Stimulated activated CD8-positive, alpha-beta memory T cell treated with anti-CD3 and anti-CD28 coated beads, Interleukin-2, amount 100 ng/mL, for 1 hour (primary cell): ENCODE measurements at places on chromosomes 11 and 22.
A peak's percentile ranks its signal among the peaks of the same experiment; 100 is the strongest.

GRCh38 chr11:1390569-1391164 is 933 bp downstream of the BRSK2 start:
- no peak for DNase-seq

DNA sequence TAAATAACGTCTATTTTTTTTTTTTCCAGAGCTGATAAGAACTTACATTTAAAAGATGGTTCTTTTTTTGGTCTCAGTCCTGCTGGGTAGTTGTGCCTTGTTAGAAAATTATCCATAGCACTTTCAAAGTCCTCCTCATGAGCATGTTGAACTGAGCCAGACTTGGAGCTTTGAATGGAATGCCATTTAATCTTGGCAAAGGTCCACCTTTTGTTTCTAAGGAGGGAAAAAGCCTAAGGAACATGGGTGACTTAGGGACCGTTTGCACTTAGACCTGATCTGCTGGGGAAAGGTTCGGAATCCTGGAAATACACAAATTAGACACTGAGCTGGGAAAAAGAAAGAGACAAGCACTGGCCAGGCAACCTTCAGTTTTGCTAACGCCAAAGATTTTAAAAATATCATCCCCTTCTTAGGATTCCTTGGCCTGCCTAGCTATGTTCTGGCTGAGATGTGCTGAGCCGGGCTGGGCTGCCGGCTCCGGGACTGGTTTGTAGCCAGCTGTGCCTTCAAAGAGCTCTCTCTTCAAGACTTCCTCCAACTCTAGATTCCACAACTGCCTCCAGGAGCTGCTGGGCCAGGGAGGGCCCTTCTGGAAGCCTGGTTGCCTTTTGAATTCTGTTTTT is 67.4 kb downstream of the ENDOD1 start:
- no peak for DNase-seq

- DNase-seq: no peak
These were observed 31.5 kb downstream of the NRXN2 start for GRCh38 chr11:64691543-64691942.

- DNase-seq: no peak
These were observed 80.4 kb downstream of the HSD17B12 start for GRCh38 chr11:43760902-43761301.

DNA sequence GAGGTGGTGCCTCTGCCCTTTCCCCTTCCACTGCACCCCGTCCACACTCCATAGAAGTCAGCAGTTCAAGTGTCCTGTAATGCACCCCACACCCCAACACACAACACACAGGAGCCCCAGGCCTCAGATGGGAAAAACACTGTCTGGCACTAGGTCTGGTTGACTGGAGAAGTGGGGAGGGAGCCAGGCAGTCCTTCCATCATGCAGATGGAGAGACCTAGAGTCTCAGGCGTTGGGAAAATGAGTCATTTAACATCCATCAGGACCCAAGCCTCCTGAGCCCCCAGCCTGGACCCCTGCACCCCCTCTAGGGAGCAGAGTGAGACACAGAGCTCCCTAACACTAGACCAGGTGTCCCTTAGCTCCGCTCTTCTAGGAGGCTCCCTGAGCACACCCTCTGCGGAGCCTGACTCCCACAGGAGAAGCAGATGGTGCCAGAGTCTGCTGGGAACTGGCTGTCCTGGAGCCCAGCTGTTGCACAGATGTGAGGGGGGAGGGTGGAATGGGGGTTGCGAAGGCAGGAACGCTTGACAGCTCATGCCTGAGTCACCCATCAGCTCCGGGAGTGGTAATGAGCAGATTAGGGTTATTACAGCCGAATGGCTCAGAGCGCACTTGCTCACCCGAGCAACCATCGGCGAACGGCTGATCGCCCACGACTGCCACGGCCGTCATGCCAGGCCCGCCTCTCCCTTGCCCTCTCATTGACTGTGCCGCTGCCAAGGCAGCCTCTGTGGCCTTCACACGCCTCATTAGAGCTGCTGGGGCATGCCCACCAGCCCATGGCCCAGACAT is 22.1 kb upstream of the SYT7 start:
- no peak for DNase-seq

DNA sequence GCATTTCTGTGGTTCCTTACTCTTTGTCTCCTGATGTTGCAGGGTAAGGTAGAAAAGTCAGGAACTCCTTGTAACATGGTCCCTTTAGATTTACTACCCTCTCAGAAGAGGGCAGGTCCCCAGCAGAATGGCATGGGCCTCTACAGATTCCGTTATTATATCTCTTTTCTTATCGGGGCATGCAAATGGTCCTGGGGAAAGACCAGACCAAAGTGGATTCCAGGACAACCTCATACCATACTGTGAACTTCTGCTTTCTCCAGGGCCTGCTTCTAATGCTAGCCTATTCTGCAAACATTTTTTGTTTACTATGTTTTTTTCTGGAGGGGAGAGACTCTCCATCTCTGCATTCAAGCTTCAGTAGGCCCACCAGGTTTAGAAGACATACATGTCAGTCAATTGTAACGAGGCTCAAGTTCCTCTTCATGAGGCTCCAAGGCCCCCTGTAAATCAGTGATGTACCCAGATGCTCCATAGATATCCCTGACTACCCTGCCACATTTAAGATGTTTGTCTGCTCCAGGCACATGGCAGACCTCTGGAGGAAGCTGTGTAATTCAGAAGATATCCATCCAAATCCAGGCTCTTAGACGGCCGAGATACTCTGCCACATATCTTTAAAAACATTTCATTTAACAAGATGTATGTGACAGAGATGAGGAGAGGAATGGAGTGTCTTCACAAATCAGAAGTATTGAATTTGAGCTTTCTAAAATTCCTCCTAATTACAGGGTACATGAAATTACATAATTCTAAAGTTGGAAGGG is 8.5 kb upstream of the ME3 start:
- DNase-seq: no peak

GRCh38 chr11:43567396-43567975 is 113.1 kb upstream of the HSD17B12 start:
- DNase-seq: no peak

- no peak for DNase-seq
These were observed 1339.2 kb upstream of the TENM4 start for GRCh38 chr11:80779905-80780605.

DNA sequence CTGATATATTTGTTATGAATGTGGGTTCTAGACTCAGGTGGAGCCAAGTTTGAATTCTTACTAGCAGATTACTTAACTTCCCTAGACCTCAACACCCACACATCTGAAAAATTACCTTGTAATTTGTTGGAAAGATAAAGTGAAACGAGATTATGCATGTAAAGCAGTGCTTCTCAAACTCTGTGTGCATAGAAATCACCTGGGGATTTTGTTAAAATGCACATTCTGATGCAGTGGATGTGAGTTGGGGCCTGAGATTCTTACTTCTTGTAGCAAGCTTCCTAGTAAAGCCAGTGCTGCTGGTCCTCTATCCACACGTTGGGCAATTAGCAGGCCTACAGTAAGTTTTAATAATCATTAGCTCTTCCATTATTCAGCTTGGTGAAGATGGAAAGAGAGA is 15.1 kb upstream of the CEP295 start:
- DNase-seq: no peak

DNA sequence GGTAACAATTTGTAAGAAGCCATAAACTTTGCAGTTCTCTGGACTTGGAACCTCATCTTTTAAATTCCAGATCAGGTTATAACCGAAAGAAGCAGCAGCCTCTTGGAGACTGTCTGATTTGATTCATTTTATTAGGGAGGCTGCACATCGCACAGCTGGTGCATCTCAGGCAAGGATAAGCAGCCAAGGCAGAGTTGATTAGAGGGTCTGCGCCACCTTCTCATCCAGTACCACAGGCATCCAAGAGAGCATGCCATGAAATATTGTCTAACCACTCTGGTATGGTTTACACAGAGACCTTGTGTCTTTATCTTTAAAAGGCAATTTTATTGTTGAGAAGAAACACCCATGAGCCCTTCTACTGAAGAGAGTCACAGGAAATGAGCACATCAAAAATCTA is 16.2 kb upstream of the CWF19L2 start:
- no peak for DNase-seq

GRCh38 chr11:118410055-118410745 is 8.8 kb downstream of the ATP5MG start:
- no peak for DNase-seq

- peak; percentile 24 for DNase-seq
These were observed 4.6 kb downstream of the SAA2 start for GRCh38 chr11:18243783-18244362.

- DNase-seq: no peak
These were observed 8.4 kb downstream of the LZTR1 start for GRCh38 chr22:20990184-20991180.

DNA sequence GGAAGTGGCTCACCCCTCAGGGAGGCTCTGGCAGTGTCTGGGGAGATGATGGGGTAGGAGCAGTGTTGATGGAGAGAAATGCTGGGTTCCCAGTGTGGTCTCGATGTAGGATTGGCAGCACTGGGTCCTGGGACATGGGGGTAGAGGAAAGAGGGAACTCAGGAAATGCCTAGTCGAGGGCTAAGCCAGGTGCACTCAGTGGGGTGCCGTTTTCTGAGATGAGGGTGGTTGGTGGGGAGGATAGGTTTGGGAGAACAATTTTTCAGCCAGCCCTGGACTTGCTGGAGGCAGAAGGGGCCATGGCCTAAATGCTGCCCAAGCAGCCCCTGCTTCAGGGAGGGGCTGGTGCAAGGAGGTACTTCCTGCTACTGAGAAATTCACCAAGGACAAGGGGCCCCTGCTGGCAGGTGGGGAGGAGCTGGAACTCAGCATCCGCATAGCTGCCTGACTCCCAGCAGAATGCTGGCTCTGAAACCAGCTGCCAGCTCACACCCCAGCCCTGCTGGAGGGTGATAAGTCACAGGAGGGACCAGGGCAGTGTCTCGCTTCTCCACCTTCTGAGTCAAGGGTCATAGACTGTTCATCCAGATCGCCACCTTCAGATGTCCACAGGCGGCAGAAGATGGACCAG is 6.0 kb downstream of the CCDC157 start:
- no peak for DNase-seq

DNA sequence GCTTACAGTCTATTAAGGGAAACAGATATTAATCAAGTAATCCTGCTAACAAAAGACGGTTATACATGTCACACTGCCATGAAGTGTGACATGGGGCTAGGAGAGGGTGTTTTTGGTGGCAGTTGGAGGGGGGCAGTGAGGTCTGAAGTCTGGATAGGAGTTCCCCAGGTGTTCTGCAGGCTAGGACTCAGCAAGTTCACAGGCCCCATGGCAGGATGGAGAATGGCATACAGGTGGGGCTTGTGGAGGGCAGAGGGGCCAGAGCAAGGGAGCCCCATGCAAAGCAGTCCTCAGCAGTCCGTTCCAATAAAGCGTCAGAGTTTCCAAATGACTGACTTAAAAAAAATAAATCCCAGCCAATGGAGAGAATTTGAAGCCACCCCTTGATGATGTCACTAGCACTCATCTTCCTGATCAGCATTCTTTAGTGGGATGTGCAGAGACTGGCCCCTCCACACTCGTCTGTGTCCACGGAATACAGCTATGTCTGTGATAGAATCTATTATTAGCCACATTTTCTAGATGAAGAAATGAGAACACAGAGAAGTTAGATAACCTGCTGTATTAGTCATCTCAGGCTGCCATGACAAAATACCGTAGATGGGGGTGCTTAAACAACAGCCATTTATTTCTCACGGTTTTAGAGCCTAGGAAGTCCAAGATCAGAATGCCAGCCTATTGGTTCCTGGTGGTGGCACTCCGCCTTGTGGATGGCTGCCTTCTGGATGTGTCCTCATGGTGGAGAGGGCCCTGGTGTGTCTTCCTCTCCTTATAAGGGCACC is 32.6 kb downstream of the PRDM11 start:
- DNase-seq: no peak

- DNase-seq: no peak
These were observed 47.7 kb downstream of the RPUSD4 start for GRCh38 chr11:126163779-126164178.

DNA sequence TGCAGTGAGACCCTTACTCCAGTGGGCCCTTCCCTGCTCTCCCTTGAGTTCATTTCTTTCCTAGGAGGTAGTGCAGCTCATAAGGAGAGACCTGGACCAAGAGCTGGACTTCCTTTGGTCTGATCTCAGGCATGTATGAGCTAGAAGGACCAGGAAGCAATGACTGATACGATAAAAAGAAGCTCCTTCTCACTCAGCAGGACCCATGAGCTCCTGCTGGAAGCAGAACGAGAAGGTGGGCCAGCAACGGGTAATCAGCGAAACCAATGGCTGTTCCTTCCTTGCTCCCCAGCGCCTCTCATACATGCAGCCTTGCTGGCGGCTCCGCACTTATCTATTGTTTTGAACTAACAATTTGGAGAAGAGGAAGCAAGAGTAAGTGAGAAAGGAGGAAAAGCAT is 56.8 kb downstream of the RPUSD4 start:
- DNase-seq: no peak

GRCh38 chr11:8320076-8320475 is 56.4 kb upstream of the LMO1 start:
- no peak for DNase-seq

GRCh38 chr11:128848815-128849455 is 18.2 kb downstream of the KCNJ1 start:
- peak; percentile 50 for DNase-seq

DNA sequence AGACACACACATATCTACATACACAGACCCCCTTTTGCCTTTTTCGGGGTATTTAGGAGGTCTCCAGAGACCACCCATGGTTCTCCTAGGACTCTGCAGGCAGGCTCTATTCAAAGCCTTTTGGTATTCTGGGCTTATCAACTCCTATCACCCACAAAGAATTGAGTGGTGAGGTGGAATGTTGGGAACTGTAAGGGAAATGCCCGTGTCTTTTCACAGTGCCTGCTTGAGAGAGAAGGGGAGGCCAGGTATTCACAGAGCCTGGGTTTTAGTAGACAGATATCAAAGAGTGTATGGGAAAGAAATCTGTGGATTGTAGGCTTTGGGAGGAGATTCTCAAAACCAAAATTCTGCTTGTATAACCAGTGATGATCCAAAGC is 44.0 kb upstream of the CSNK2A3 start:
- DNase-seq: no peak

GRCh38 chr11:134126217-134126822 is 57.4 kb downstream of the JAM3 start:
- DNase-seq: no peak

DNA sequence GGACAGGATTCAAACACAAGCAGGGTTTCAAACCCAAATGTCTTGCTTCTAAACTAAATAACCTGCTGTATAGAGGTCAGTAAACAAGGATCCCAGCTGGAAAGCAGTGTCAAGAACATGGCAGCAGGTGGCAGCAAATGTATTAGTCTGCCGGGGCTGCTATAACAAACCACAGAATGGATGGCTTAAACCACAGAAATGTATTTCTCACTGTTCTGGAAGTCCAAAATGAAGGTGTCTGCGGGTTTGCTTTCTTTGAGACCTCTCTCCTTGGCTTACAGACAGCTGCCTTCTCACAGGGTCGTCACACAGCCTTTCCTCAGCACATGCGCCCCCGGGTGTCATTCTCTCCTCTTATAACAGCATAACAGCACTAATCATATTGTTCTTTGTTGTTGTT is 65.1 kb upstream of the LRRC55 start:
- no peak for DNase-seq

GRCh38 chr11:101458161-101458560 is 125.6 kb downstream of the TRPC6 start:
- no peak for DNase-seq

DNA sequence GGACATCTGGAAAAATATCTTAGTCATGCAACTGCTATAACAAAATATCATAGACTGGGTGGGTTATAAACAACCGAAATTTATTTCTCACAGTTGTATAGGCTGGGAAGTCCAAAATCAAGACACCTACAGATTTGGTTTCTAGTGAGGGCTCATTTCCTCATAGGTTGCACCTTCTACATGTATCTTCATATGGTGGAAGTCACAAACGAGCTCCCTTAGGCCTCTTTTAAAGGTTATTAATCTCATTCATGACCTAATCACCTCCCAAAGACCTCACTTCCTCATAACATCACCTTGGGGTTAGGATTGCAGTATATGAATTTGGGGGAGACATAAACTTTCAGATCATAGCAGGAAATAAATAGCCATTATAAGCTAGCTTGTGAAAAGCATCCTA is 85.2 kb downstream of the INTS4 start:
- no peak for DNase-seq
